ENCODE measurements at places on chromosomes 13 and 19. TPM values are rescaled to one million over a fixed set of nuclear protein-coding genes. Genes with fewer than 3 reads are reported as not detected.
A peak's percentile ranks its signal among the peaks of the same experiment; 100 is the strongest.

DNA sequence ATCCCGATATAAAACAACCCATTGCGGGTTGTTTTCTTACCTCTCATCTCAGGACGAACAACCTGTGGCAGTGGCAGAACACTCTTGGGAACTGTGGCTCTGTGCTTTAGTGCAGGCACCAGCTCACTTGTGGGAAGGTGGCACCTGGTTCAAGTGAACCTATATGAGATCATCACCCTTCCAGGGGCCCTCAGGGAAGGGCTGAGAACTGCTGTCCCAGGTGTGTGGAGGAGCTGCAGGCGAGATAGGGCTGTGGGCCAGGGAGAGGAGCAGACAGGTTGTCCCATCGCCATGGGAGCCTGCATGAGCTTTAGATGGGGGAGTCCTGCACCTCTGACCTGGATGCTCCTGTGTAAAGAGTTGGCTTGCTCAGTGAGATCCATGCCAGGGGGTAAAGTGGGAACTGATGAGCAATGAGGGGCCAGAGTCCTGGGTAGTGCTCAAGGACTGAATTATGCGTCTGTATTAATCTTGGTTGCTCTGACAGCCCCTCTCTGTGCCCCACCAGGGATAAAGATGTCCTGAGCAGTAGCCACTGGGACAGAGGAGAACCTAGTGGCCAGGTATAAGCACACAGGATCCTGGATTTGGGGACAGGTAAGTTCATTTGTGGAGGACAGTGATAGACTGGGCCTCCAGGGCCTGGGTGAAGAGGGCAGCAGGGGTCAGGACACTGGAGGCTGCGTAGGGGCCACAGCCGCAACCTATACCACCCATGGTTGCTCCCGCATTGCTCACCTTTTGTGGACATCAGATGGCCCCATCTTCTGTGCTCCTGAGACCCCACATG, 8.7 kb downstream of the CEACAM4 start:
- DNase-seq: no peak

DNA sequence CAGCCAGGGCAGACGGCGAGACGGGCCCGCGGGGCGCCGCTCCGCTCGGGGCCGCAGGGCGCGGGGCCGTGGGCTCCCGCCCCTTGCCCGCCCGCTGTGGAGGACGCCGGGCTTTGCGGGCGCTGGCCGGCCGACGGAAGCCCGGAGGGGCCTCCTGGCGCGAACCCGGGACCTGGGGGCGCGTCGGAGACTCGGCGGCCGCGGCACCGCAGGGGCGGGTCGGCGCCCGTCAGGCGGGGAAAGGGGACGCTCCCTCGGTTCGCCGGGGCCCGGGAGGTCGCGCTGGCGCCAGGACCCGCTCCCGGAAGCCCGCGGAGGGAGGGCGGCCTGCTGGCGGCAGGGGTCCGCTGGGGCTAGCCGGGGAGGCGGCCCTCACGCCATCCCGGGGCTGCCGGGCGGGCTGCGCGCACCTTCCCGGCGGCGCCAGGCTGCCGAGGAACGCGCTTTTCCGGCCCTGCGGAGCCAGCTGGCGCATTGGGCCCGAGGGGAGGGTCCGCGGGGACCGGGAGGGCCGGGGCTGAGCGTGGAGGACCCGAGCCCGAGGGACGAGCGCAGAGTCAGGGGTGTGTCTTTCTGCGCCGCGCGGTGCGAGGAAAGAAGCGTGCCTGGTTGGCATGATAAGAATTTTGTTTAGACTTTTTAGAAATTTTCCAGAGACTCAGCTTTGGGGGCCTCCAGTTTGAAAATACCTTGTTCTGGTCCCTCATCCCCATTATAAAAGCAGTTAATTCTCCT, 511 bp downstream of the GARRE1 start:
- peak; percentile 52 for DNase-seq

- no peak for DNase-seq
Observed at GRCh38 chr13:42367831-42368230, 95.9 kb downstream of the AKAP11 start.

The HRC gene
- total RNA-seq: not detected

The NPAS1 gene
- total RNA-seq: not detected
